Esophagus squamous epithelium (tissue), 5 donors: ENCODE measurements at places on chromosomes 5 and 9. TPM values are rescaled to one million over a fixed set of nuclear protein-coding genes. Genes with fewer than 3 reads are reported as not detected.

DNA sequence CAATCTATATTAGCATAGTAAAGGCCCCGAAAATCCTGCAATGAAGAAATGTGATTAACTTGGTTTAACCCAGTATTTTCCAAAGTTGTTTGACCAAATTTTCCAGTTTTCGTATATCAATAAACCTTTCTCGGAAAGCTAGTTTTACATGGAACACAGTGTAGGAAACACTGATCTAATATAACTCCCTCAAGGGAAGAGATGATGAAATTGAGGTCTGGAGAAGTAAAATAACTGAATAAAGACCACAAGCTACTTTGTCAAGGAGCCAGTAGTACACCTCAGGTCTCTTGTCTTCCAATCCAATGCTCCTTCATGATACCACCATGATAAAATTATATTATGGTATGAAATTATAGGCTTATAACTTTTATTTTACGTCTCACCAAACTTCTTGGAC lies 118.1 kb upstream of the TARS1 start:
- no peak for DNase-seq

The CLIC3 gene
- total RNA-seq = 442 TPM

GRCh38 chr5:35205186-35205585 lies 25.1 kb downstream of the PRLR start:
- DNase-seq = no peak

DNA sequence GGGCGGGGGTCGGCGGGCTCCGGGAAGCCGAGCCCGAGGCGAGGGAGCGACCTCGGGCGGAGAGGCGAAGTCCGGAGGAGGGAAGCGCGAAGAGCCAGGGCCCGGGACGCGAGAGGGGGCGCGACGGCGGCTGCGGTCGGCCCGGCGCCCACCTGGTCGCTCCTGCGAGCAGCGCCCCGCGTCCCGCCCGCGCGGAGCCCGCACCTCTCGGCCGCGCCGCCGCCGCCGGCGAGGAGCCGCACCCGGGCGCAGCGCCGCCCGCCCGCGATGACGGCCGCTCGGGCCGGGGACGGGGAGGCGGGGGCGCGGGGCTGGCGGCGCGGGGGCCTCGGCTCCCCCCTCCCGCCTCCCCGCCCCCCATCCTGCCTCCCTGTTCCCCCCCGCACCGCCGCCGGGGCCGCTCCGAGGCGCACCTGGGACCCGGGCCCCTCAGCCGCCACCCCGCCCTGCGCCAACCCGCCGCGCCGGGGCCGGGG lies 2.6 kb downstream of the NR5A1 start:
- no peak for DNase-seq

DNA sequence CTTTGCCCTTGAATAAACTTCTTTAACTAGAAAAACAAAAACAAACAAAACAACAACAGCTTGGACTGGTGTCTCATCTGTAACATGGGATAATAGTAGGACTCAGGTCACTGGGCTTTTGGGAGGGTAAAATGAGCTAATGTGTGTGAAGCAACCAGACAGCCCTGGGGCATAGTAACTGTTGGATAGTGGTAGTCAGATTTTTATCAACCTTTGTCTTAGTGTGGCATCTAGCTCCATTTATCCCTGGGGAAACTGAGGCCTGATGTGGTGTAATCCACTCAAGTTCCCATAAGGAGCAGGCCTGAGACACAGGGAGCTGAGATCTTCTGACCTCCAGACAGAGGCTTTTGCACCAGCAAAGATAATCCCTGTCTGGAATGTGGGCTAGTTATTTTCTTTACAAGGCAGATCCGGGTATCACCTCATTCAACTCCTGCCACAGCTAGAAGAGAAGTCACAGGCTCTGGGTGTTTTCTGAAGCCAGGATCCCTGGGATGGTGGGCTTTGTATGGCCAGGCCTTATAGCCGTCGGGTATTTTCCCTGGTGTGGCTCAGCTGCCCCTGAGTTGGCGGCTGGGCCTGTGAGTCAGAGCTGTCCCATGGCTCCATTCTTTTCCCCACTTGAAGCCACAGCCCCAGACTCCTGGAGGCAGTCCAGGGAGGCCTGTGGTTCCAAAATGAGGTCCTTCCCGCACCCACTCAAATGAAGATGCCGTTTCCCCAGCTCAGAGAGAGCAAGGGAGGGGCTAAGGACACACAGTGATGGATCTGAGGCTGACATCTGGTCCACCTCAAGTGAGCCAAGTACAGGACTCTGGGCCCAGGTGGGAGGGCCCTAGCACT lies 26.1 kb upstream of the CSF1R start:
- no peak for DNase-seq

- DNase-seq = no peak
These were observed 237.4 kb upstream of the DMAC1 start for GRCh38 chr9:8036914-8037524.

DNA sequence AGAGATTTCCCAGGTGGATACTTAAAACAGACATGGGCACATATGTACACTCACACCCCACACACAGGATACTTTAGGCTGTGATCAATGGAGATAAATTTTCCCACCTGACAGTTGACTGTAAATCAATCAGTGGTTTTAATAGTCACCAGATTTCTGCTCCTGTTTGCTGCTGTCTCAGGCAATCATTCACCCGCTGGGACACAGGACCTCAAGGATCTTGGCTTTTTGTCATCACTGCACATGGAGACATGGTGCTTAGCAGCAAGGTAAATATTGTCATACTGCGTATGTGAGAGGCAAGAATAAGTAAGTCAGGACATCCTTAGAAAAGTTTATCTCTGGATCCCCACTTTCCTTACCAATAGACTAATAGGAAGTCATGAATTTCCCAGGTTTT lies 60.8 kb upstream of the KLF9 start:
- no peak for DNase-seq

GRCh38 chr9:136225366-136225747 lies 20.3 kb downstream of the QSOX2 start:
- DNase-seq = no peak

GRCh38 chr5:34656700-34657273 lies 659 bp downstream of the RAI14 start:
- no peak for DNase-seq

The SH2D3C gene
- total RNA-seq = 0.38 TPM

The FAM78A gene
- 1.1 TPM for total RNA-seq

GRCh38 chr5:160260881-160261815 lies 31.8 kb downstream of the FABP6 start:
- no peak for DNase-seq

DNA sequence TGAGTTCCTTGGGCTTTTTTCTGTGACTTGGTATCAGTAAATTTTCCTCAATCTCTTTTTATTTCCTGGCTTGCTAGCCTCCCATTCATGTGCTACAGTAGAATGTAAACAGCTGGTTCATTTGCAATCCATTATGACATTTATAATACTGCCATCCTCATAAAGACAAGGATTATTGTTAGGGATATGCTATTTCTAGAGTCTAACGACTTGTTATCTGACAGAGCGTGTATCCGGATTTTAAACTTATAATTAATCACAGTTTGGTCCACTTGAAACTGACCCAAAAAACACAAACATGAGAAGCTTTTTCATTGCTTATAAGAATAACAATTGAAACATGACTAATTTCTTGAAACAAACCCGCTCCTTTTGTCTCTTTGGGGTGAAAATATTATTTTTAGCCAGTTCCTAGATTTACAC lies 585.8 kb downstream of the TLE4 start:
- DNase-seq = no peak

The CCNI2 gene
- 0.29 TPM for total RNA-seq

GRCh38 chr9:36765077-36765390 lies 192.3 kb downstream of the MELK start:
- no peak for DNase-seq

DNA sequence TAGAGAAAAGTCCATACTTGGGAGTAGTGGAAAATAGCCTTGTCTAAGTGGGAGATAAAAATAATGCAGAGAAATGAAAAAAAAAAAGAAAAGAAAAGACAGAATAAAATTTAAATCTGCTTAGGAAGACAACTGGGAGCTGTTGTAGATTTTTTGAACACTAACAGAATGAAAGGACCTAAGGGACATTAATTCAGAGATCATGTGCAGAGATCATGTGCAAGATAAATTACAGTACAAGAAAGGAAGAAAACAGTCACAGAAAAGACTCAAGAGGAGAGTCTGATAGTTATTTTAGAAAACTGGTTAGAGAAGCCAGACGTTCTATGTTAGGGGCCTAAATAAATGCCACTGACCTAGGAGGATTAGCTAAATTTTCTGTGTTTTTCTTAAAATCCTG lies 1226.8 kb upstream of the NUDT12 start:
- DNase-seq = no peak

- DNase-seq = no peak
These were observed 724.3 kb downstream of the PRELID2 start for GRCh38 chr5:145110834-145111233.

DNA sequence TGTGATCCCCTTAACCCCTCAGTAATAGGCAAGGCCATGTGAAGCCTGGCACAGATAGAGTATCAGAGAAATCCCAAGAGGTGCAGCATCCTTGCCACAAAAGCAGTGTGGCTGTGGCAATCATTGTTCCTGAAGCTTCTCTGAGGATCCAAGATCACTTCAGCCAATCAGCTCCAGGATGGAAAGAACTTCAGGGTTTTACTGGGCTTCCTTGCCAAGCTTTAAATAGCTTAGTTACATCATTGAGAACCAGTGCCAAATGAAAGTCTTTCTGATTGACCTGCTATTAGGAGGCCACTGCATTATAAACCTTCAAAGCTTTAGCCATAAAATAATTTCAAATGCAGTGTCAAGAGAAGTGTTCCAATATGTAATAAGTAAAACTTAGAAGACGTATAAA lies 430.6 kb downstream of the PIK3R1 start:
- no peak for DNase-seq

DNA sequence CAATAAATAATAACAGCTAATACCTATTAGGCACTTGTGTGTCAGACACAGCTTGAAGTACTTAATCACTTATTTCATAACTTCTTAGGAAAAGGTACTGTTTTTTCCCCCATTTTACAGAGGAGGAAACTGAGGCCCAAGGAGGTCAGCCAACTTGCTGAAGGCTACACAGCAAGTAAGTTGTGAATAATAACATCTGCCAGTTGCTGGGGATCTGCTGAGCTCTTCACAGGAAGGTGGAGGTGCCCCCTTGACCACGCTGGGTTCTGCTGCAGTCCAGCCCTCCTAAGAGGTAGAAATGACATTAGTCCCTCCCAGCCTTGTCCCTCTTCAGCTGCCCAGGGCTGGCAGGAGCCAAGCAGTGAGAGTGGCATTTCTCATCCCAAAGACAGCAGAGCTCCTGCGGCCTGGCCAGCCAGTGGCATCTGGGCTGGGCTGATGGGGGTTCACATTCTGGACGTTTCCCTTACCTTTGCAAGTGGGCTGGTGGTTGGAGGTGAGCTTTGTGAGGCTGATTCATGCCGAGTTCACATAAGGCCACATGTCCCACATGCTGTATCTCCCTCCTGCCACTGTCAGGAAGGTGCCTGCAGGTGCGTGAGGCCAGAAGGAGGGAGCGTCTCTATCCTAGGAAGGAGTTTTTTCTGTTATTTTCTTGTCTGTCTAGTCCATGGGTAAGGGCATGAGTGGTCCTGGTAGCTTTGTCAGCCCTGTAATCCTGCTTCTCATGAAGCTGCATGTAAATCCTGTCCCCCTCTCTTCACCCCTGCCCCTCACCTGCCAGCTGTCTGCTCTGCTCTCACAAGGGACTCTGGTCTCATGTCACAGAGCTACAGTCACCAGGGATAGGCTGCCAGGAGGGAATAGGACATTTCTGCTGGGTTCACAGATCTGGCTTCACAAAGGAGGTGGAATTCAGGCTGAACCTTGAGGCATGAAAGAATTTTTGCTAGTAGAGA lies 171.7 kb downstream of the MACROH2A1 start:
- DNase-seq = no peak

DNA sequence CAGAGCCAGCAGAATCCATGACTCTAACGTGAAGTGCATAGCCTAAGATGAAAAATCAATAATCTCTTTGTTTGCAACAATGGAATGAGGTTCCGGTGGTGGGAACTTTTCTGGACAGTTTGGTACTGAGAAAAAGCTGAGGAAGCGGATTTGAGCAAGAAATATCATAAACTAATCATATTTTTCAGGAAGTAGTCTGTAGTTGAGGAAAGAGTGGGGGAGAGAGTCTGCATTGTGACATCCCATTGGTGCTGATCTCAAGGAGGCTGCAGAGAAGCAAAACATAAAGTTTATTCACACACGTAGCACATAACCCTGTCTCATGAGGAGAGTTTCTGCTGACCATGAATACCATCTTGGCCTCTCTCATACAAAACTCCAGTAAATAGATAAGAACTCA lies 15.8 kb upstream of the FCHO2 start:
- DNase-seq = no peak

DNA sequence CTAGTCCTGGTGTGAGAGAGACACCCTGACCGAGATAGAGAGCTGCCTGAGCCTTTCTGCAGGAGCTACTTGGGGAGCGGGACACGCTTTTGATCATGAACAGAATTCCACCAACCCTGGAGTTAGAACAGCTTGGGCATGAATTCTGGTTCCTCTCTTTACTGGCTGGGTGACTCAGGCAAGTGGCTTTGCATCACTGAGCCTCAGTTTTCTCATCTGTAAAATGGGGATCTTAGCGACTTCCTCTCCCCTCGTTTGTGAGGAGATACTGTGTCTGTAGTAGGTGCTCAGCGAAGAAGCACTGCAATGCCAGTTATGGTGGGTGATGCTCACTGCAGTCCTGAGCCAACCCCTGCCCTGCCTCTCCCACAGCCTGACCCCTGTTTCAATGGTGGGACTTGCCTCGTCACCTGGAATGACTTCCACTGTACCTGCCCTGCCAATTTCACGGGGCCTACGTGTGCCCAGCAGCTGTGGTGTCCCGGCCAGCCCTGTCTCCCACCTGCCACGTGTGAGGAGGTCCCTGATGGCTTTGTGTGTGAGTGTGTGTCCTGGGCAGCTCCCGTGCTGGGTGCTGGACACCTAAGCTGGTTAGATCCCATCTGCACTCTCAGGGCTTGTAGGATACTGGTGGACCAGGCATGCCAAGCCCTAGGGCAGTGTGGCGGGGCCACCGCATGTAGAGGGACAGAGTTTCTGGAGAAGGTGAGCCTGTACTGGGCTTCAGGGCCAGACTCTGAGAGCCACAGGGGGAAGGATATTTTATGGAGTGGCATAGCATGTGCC lies 16.0 kb downstream of the CRB2 start:
- no peak for DNase-seq
